ENCODE measurements at places on chromosomes 16 and 17.

GRCh38 chr17:2085648-2085949 is 30.7 kb downstream of the HIC1 start:
- no peak for DNase-seq

DNA sequence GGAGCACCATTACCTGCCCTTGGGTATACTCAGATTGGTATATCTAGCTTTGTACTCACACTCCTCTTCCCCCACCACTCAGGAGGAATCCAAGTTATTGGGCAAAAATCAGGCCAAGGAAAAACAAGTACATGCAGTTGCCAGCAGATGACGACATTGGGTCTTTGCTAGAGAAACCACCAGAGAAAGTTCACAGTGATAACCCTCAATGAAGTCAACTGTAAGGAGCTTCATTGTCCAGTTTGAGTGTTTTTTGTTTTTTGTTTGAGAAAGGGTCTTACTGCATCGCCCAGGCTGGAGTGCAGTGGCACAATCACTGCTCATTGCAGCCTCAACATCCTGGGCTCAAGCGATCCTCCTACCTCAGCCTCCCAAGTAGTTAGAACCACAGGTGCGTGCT is 34.6 kb upstream of the TOX3 start:
- no peak for DNase-seq

- DNase-seq = peak; percentile 78
Observed at GRCh38 chr17:13594762-13595598, 6.7 kb downstream of the HS3ST3A1 start.

DNA sequence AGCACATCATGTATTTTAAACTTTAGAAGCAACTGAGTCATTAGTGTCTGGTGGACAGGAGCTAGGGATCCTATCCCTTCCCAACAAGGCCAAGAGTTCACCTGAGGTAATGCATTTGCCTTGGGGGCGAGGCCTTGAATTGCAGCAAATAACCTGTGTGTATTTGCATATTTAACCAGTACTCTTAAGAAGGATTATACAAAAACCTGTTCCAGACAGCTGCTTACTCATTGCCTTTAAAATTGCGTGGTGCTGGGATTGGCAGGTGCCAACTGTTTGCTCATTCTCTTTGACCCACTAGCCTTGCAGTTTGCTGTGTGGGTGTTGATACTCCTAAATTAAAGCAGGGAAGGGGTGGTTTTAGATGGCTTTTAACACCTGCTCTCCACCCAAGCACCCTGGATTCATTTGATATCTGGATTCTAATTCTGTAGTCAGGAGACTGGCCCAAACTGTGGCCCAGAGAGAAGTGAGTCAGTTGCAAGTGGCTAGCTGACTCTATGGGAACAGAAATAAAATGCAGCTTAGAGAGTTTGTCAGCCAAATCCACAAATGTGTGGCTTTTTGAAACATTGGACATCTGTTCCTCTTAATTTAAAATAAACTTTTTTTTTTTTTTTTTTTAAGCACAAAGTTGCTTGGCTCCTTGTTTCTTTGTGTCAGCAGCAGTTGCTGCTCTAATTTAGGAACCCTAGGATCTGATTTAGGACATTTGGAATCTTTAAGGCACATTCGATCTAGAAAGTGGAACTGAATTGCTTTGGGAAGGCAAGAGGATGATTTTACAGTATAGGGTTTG is 46.9 kb downstream of the TUBD1 start:
- peak; percentile 59 for DNase-seq

DNA sequence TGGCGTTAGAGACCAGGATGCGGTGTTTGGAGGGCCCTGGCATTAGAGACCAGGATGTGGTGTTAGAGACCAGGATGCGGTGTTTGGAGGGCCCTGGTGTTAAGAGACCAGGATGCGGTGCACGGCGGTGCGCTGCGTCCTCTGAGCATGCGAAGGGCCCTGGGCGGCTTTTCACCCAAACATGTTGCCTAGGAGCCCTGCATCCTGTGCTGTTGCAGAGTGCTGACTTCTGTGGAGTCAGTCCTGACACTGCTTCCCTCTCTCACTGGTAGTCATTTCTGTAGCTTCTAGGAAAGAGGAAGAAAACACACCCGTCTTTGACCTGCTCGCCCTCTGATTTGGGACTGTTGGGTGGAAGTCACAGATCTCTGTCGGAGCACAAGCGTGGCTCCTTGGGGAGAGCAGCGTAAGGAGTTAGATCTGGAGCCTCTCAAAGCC is 141.2 kb downstream of the LAT start:
- no peak for DNase-seq

GRCh38 chr16:30570636-30571444 is 674 bp downstream of the ZNF688 start:
- DNase-seq = no peak

DNA sequence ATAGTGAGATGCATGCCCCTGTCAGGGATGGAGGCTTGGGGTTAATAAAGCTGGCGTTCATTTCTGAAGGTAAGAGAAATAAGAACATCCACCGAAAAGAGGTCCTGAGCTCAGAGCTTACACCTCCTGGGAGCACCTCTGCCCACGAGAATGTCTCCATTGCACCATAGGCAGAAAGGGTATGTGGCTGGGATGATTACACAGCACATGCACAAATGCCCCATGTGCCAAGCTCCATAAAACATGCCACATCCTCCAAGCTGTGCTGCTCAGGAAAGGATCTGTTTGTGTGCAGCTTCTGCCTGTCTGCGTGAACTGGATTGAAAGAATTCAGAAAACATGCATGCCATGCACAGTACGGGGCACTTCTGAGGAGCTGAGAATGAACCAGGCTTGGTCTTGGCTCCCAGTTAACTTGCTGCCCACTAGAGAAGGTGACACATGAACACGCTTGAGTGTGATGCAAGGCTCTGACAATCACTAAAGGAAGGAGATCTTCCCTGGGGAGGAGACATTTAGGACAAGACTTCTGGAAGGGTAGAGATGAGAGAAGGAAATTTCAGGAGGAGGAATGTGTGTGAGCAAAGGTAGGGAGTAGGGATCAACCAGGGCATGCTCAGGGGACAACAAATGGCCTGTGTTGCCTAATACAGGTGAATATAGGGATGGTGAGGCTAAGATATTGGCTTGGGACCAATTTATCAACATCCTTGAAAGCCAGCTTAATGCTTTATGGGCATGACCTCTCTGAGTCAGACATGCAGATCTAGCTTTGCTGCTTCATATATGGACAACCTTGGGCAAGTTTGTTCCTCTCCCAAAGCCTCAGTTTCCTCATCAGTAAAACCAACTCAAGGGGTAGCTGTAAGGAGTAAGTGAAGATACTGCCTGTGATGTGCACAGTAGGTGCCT is 32.0 kb upstream of the SMPD3 start:
- no peak for DNase-seq

GRCh38 chr17:17453088-17453487 is 23.7 kb upstream of the MED9 start:
- DNase-seq = no peak

GRCh38 chr17:2749784-2750181 is 331 bp upstream of the CCDC92B start:
- peak; percentile 63 for DNase-seq

Data from stimulated activated CD4-positive, alpha-beta T cell treated with anti-CD3 and anti-CD28 coated beads, Interleukin-1b, Interleukin-23, amount 100 ng/mL, for 48 hours (primary cell).